Activated CD8-positive, alpha-beta memory T cell treated with anti-CD3 and anti-CD28 coated beads for 1 hour (primary cell): ENCODE measurements at places on chromosomes 1 and 21.

DNA sequence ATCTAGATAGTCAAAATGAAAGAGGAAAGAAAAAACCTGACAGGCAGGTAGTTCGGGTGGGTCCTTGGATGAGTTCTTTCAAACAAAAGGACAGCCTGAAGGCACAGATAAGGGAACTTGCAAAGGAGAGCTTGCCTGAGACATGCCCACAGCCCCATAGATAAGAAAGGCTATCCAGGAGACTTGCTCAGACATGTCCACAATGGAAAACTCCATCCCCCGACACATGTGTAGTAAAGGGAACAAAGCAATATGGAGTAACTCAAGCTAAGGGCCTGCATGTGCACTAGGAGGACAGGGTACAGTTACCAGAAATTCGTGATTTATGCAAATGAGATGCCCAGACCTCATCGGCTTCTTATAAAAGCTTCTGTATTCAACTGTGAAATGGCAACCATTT is 281.5 kb downstream of the NEGR1 start:
- no peak for DNase-seq

GRCh38 chr1:115809847-115810246 is 31.1 kb downstream of the NHLH2 start:
- DNase-seq, result no peak

DNA sequence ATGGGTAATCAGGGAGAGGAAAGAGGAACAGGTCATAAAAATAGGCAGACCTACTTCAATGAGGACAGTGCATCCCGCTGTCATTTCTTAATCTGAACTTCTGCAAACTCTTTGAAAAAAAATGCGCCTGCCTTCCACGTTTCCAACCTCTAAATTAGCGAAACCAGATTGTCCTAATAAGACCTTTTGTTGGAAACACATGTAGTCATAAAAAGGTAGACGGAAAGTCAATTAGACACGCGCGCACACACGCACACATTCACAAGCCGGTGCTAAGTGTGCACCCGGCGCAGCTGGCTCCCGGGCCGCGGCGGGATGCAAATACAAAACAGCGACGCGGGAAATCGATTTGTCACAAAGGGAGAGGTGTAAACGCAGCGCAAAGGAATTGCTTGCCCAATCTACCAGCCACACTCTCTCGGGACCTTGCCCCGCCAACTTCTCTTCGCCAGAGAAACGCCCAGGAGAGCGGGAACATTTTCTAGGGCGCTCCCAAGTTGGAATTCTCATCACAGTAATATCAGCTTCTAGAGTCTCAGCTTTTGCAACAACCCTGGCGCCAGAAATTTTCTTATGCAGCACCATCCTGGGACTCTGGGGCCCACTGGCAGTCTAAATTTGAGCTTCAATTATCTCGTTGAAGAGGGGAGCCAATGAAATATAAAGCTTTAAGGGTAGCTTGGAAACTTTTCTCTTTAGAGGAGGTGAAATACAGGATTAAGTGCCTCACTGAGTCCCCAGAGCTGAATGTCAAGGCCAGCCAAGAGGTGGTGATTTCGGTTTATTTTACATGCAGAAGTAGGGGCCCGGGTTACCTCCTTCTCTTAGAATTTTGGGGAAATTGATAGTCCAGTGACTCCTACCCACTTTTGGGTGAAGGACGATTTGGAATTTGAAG is 4.5 kb downstream of the PRRX1 start:
- DNase-seq, result no peak

GRCh38 chr21:46626536-46626935 is 8.9 kb upstream of the PRMT2 start:
- DNase-seq, result peak; percentile 12
